ENCODE measurements at places on chromosomes 6 and 20. TPM values are rescaled to one million over a fixed set of nuclear protein-coding genes. Genes with fewer than 3 reads are reported as not detected.

GRCh38 chr20:35005463-35005961 is 49.8 kb downstream of the MYH7B start:
- no peak for DNase-seq

GRCh38 chr6:127301199-127301700 is 34.6 kb downstream of the RNF146 start:
- no peak for DNase-seq

DNA sequence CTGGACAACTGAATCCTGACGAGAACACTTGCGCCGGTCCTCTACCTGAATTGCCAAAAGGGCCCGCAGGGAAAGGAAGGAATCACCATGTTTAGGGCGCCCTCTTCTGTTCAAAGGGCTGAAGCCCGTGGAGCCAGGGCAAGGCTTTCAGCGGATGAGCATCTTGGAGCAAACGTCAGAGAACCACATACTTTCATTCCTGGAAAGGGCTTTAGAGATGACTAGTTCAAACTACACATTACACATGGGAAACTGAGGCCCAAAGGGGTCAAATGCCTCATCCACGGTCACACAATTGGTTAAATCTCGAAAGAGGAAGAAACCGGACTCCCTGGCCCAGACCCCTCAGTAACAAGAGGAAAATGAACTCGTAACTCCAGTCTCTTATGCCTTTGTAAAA is 11.5 kb upstream of the ZNF133 start:
- peak; percentile 88 for DNase-seq

DNA sequence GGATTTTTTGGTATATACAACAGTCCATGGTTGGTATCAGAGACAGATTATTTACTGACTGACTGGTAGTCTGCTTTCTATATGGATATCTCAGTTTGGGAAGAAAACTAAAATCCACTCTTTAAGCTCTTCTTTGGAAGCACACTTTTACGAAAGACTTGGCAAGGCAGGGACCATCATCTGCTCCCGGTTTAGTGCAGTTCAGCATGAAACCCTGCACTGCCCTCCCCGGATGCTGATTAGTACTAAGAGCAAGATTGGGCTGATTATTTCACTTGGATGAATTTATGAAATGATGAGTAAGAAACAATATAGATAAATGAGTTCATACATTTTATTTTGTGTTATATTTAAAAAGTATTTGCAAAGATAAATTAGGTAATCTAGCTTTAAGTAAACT is 56.3 kb downstream of the RGS17 start:
- DNase-seq: no peak

- DNase-seq: no peak
Observed at GRCh38 chr6:127786109-127786508, 114.7 kb downstream of the THEMIS start.

The GMEB2 gene
- polyA plus RNA-seq: 19.1 TPM

The NNAT gene
- 175 TPM for polyA plus RNA-seq

The PTPRT gene
- 0.33 TPM for polyA plus RNA-seq

All from H1 (cell line).